ENCODE measurements at places on chromosomes 4 and X.

- no peak for DNase-seq
Observed at GRCh38 chr4:150160473-150160872, 82.2 kb downstream of the DCLK2 start.

DNA sequence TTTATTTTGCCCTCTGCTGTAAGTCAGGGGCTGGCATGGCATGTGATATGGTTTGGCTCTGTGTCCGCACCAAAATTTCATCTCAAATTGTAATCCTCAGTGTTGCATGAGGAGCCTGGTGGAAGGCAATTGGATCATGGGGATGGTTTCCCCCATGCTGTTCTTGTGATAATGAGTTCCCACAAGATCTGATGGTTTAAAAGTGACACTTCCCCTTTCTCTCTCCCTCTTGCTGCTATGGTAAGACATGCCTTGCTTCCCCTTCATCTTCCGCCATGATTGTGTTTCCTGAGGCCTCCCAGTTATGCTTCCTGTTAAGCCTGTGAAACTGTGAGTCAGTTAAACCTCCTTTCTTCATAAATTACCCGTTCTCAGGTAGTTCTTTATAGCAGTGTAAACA lies 72.0 kb upstream of the MSX1 start:
- no peak for DNase-seq

- no peak for DNase-seq
Observed at GRCh38 chr4:2044542-2045517, 14.3 kb upstream of the NAT8L start.

- DNase-seq, result no peak
Observed at GRCh38 chr4:48297256-48297846, 27.7 kb upstream of the TEC start.

GRCh38 chrX:154506483-154507332 lies 9.3 kb downstream of the FAM3A start:
- DNase-seq, result no peak

GRCh38 chrX:68571292-68571609 lies 72.4 kb downstream of the YIPF6 start:
- no peak for DNase-seq

DNA sequence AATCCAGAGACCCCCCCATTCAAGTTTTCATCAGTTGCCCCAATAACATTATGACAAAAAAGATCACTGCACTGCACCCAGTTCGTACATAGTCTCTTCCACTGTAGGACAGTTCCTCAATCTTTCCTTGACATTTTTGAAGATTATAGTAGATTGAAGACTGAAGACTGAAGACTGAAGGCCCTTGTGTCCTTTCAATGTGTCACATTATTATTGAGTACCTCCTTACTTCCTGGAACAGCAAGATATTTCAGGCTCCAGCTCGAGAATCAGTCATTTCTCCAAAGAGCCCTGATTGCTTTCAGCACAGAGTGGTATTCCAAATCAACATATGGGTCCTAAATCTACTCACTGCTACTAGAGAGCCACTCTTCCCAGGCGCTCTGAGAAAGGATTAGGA lies 75.0 kb downstream of the MANBA start:
- no peak for DNase-seq

DNA sequence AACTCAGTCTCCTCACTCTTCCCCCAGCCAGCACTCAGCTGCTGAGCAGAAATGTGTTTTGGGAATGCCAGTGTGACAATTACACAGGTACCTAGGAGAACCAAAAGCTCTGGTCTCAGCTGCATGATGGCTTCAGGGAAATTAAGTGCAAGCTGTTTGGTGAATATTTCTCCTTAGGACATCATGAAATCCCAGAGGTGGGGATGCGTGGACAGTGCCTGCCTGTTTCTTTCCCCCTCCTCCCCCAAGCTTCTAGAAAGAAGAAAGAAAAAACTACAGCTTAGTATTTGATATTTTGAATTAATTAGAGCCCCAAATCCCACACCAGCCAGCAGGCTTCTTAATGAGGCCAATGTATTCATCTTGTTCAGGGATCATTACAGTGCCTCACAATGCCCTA lies 243.0 kb downstream of the IDS start:
- DNase-seq, result no peak

- DNase-seq, result no peak
Observed at GRCh38 chr4:141375855-141376254, 155.2 kb downstream of the ZNF330 start.

GRCh38 chr4:1544861-1545281 lies 138.6 kb upstream of the NKX1-1 start:
- DNase-seq, result no peak

DNA sequence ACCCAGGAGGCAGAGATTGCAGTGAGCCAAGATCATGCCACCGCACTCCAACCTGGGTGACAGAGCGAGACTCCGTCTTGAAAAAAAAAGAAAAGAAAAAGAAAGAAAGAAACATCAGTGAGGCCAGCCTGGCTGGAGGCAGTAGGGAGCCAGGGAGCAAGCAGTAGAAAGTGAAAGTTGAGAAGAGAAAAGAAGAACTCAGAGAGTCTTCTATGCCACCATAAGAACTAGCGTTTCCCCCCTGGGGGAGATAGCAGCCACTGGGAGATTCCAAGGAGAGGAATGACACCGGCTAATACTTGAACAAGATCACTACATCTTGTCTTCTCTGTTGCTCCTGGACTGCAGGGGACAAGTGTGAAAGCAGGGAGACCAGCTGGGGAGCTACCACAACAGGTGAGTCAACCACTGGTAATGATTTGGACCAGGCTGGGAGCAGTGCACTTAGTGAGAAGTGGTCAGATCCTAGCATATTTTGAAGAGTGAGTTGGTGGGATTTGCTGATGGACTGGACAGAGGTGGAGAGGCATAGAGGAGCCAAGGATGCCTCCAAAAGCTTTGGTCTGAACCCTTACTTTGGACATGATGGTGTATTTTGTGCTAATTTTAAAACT lies 33.4 kb downstream of the SLC2A9 start:
- no peak for DNase-seq

- DNase-seq, result peak; percentile 82
Observed at GRCh38 chr4:41418444-41418843, 119.5 kb upstream of the LIMCH1 start.
